ENCODE measurements at places on chromosomes 7 and 10. TPM values are rescaled to one million over a fixed set of nuclear protein-coding genes. Genes with fewer than 3 reads are reported as not detected.

ACSL5 gene
- 301 TPM for total RNA-seq

CFAP58 gene
- total RNA-seq, result 0.20 TPM

HSPA12A gene
- total RNA-seq, result 7.2 TPM

TRIM4 gene
- 23.8 TPM for total RNA-seq

SORCS3 gene
- total RNA-seq, result not detected

DNA sequence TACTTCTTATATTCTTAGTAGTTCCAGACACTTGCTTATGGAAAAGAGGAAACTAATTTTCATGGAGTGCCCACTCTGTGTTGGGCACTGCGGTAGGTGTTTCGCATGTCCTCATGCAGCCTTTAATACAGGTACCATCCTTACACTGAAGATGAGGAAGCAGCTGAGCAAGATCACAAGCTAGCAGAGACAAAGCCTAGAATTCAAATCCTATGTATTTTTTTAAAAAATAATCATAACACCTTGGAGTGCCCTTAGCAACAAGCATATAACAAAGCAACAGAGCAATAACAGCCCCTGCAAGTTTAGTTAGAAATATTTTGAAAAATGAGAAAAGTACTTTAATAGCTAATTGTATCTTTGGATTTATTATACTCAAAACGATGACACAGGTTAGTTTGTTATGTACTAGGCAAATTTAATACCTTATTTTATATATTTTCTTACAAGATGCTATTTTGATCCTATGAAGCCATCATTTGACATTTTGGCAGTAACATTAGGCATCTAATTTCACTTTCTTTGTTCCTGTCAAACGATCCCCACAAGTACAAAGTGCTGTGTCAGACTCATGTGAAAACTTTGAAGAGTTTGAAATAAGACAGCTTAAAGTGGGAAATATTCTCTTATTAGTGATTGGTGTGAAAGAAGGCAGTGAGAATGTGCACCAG is 245.8 kb downstream of the CDK14 start:
- no peak for DNase-seq

- no peak for DNase-seq
Measured at GRCh38 chr7:135353832-135354231, 120.2 kb downstream of the STRA8 start.

DNA sequence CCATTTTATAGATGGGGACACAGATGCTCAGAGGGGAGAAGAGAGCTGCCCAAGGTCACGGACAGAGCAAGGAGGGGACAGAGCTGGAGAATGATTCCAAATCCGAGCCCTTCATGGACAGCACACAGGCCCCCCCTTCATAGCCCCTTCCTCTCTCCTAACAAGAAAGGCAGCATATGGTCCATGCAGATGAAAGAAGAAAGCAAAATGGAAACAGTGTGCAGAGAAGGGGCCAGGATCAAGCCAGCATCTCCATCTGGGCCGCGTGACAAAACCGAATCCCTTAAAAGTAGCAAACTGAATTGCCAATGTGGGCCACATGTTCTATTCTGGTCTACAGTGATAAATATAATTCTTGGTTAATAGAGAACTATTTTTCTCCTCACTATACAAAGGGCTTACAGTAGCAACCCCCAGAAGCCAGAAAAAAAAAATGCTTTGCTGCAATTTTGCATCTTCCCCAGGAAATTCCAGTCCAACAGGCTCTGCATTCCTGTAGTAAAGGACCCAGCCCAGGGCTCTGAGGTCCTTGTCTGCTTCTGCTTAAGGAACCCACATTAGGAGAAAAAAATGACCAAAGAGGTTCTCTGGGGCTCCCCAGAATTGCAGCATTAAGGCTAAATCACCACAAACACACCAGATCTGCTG is 7.8 kb downstream of the CPXM2 start:
- DNase-seq, result no peak

- DNase-seq, result no peak
Measured at GRCh38 chr10:44913350-44914081, 2.4 kb downstream of the TMEM72 start.

GRCh38 chr7:41696323-41696916 is 6.5 kb downstream of the INHBA start:
- DNase-seq, result peak; percentile 46

DNA sequence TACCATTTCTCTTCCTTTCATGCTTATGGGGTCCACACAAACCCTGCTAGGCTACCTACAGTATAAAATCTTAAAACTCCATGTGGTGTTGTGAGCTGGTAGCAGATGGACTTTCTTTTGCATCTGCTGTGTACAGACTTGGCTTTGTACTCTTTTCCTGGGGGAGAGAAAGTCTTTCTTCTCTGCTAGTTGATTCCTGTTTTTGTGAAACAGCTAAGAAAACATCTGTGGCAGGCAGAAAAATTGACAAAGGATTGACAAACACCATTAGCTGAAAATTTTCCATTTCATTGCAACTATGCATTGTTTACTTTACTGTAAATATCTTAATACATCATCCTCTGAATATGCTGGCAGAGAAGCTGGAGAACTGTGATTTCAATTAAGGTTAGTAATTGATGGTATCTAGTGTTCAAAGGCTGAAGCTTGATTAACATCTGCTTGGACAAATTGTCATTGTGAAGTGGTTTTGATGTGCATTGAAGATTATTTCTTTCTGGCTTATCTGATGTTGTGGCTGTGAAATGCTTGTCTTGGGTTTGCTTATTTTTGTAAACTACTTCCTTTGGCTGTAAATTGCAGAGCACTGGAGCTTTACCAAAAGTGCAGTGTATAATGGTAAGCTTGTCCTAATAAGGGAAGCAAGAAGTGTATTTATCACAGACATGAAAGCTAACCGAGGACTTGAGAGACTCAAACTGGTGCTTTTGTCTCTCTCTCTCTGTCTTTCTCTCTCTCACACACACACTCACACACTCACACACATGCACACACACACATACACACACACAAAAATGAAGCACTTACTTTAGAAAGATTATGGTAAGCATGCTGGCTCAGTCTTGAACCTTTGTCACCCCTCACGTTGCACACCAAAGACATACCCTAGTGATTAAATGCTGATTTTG is at the start of gene FOXP2:
Gene FOXP2 (plus strand): TSS at position 660 of the 908 bp plus-strand sequence. CDS start 11,697 bp downstream, outside the sequence.
- no peak for DNase-seq

GRCh38 chr10:126585249-126586017 is 85.1 kb downstream of the C10orf90 start:
- no peak for DNase-seq

GRCh38 chr10:25556457-25556856 is 377.6 kb upstream of the MYO3A start:
- DNase-seq, result no peak

DNA sequence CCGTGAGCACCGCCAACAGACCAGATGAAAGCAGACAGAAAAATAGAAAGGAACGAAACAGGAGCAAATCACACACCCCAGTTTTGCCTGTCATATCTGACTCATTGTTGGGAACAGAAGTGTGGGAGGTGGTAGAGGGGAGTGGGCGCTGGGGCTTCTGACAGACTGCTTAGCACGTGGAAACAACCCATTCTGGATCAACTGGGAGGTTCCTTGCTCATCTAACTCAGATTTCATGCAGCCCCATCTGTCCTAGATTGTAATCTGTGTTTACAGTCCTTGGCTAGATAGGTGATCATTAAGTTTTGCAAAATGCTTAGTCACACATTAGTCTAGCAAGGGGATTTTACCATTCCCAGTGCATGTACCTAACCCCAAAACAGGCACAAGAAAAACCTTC is 154.1 kb downstream of the NRP1 start:
- DNase-seq, result no peak

DNA sequence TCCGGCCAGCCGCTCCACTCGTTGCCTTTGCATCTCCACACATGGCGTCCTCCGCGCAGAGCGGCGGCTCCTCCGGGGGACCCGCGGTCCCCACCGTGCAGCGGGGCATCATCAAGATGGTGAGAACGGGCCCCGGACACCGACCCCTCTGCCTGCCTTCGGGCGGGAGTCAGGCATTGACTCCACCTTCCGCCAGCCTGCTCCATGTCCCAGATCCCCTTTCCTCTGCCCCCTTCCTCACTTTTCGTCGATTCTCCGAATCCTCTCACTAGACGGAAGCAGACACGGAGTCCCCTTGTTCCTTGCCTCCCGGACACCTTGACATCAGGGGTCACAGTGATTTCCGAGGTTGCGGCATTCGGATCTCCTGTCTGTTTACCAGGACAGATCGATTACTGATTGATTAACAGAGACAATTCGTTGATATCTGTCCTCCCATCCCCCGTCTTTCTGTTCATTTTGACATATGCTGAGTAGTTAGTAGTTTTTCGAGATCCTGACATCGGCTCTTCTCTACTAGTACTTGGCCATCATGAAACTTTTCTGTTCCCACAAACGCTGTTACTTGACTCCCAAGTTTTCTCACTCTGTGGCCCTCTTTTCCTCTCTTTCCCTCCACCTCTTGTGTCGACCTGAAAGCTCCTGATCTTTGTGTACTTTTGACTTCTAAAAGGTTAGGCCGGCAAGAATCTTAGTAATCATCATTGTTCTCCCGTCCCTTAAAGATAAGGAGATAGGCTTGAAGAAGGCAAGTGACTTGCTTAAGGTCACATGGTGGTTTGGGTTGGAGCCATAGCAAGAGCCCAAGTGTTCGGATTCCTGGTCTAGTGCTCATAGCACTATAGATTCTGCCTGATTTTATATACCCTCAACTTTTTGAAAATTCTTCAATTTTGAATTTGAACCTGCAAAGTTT is 597 bp downstream of the SND1 start:
- no peak for DNase-seq

GRCh38 chr10:102172288-102172687 is 20.1 kb downstream of the NOLC1 start:
- no peak for DNase-seq

- peak; percentile 59 for DNase-seq
Measured at GRCh38 chr7:26397796-26398426, 106.2 kb downstream of the SNX10 start.

DNA sequence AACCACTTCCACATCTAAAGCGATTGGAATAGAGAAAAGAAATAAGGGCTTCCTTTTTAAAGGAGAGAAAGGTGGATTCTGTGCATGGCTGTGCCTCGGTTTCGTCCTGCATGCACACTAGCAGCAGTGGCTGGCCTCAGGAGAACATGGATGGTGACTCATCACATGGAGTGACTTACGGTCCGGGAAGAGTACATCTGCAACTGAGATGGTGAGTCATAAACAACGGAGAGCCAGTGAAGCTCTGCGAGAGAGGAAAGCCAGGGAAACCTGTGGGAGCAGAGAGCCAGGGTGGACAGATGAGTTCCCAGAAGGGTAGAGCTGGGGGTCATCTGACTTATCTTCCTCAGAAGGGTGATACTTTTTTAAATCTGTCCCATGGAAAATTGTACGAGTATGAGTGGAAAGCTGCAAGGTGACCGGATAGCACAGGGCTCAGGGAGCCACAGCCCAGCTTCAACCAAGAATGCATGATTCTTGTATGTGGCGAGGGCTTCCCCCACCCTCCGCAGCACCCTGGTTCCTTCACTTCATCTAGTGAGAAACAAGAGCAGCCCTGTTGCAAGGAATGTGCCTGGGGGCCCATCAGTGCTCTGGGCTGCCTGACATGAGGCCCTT is 259.1 kb downstream of the KLF6 start:
- DNase-seq, result peak; percentile 9

- no peak for DNase-seq
Measured at GRCh38 chr10:109740436-109740835, 182.9 kb downstream of the XPNPEP1 start.

DNA sequence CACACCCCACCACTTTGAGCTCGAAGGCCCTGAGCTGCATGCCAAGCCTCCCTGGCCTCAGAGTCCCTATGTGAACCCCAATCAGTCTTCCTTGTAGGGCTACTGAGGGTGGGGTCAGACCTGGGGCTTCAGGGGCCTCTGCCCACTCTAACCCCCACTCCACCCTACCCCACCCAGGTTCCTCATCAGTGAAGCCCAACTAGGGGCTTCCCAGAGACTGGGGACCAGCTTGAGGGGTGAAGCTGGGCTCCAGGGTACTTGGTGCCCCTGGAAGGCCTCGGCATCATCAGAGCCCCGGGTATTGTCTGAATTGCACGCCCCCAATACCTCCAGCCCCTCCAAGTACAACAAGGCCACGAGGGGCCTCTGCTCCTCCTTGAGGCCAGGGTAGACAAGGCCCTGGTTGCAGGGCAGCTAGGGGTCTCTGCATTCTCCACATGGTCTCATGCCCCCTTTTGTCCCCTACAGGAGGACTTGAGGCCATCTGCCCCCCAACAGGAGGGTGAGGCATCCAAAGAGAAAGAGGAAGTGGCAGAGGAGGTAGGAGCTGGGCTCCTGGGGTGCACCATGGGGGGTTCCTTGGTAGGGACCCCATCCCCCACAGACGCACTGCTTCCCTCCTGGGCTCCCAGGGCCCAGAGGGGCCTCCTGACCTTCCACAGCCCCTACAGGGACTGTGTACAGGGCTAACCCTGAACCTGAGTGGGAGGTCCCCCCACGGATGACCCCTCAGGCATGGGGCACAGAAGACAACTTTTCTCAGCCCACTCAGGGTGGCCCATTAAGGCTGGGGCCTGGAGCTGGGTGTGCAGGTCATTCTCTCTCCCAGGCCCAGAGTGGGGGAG is 4.0 kb downstream of the SNCG start:
- DNase-seq, result no peak

GRCh38 chr7:50835156-50835555 is 52.5 kb upstream of the GRB10 start:
- no peak for DNase-seq

GRCh38 chr10:103734731-103735130 is 120.6 kb downstream of the SH3PXD2A start:
- no peak for DNase-seq

DNA sequence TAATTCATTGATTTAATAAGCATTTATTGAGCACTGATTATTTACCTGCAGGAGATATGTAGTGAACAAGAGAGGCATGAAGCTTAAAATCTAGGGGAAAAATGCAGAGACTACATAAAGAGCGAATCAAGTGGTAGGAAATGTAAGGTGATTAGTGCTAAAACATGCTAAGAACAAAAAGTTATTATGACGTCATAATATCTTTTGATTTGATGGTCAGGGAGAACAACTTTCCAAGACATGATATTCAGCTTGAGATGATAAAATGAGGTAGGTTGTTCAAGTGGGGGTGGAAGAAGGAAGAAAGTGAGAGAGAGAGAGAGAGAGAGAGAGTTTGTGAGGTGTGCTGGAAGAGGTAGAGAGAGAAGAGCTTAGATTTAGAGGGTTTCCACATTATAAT is 317.7 kb downstream of the NRG3 start:
- DNase-seq, result no peak

DNA sequence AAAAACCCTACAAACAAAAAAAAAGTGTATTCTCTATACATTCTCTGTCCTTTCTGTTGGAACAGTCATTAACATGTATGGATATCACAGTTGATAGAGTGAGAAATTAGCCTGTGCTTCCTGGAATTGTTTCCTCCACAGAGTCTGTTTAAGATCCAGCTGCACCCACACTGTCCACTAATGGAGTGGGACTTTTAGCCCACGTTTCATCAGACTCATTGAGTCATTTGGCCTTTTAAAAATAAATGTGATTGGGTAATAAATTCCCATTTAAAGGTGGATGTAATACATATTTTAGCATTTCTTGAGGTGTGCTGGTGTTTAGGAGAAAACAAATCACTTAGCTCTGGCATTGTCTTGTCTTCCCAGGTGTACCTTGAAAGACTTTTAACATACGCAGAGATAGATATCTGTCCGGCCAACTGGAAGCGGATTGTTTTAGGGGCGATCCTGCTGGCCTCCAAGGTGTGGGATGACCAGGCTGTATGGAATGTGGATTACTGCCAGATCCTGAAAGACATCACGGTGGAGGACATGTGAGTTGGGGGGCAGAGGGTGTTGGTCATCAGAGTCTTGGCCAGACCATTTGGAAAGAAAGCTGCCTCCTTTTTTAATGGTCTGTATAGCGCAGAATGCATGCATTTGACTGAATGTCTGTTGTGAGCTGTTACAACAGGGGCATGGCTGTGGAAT is 52.3 kb upstream of the GJD4 start:
- DNase-seq, result no peak
